ENCODE measurements at places on chromosomes 3 and 15.
A peak's percentile ranks its signal among the peaks of the same experiment; 100 is the strongest.

GRCh38 chr3:66588340-66588847, 87.6 kb upstream of the LRIG1 start:
- DNase-seq = no peak

DNA sequence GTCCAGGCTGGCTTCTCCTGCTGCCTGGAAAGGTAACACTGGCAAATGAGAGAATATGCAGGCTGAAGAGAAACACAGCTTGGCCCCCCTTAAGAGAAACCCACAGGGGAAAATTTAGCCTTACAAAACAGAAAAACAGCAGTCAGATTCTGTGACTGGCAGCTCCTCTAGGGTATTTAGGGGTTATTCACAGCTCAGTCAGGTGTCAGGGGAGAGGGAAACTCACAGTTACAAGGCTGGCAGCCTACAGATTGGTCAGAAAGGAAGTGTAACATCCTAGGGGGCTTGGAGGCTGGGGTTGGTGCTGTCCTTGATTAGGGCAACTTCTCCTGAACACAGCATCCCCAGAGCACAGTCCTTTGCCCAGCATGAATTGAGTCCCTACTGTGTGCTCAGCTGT, 81.4 kb downstream of the SEMA5B start:
- no peak for DNase-seq

GRCh38 chr15:82139823-82140268, 94.0 kb upstream of the MEX3B start:
- peak; percentile 8 for DNase-seq

- no peak for DNase-seq
Measured at GRCh38 chr3:54193093-54193492, 70.7 kb downstream of the CACNA2D3 start.

- no peak for DNase-seq
Measured at GRCh38 chr3:124401843-124402242, 328.4 kb upstream of the UMPS start.

DNA sequence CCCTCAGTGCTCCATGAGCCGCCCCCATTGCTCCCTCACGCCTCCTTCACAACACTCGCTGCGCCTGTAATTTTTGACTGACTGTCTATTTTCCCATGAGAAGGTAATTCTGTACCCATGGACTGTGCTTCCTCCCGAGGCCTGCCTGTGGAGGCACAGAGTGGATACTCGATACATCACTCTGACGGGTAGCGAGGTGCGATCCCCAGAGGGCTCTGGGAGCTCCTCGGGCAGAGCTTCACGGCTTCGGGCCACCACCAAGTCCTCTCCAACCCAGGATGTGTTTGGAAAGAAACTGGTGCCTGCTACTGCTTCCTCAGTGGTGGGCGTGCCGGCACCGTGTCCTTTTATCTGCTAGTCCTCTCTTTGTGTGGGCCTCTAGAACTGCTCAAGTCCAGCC, 108.6 kb upstream of the DLG1 start:
- no peak for DNase-seq

GRCh38 chr15:40323953-40324937, 753 bp downstream of the INAFM2 start:
- no peak for DNase-seq

Measured in SHP77 (cell line).